ENCODE measurements at places on chromosomes 7 and 10.

GRCh38 chr7:36530456-36530855 lies 140.8 kb downstream of the ANLN start:
- DNase-seq: no peak

DNA sequence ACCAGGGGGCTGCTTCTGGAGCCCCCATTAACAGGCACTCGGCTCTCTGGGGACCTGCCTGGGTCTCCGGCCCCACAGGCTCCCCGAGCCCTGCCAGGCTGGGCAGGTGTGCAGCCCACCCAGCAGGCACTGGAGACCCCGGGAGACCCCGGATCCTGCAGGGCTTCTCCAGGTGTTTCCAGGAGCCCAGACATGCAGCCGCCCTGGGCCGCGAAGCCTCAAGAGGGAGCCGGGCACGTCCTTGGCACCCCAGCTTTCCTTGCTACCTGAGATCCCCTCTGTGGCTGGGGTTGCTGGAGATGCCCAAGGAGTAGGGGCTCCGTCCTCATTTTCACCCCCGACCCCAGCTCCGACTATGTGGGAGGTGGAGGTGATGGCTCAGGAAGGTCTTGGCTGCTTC lies 7.7 kb upstream of the AMZ1 start:
- no peak for DNase-seq

DNA sequence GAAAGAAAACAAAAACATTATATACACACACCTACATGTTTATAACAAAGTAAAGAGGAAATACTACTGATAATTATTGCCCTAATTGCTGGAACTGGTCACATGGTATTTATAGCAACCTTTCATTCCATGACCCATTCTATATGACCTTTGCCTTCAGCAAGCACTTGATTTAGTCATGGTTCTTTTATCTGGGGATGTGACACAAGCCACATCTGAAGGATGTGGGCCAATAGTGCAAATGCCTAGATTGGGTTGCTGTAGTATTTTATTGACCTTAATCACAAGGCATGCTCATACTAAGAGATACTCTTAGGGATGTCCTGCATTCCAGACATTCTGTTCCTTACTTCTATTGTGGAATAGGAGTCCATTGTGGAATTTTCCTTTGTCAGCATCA lies 723.5 kb upstream of the POM121L12 start:
- no peak for DNase-seq

GRCh38 chr7:18363751-18364380 lies 131.7 kb upstream of the HDAC9 start:
- DNase-seq: no peak

DNA sequence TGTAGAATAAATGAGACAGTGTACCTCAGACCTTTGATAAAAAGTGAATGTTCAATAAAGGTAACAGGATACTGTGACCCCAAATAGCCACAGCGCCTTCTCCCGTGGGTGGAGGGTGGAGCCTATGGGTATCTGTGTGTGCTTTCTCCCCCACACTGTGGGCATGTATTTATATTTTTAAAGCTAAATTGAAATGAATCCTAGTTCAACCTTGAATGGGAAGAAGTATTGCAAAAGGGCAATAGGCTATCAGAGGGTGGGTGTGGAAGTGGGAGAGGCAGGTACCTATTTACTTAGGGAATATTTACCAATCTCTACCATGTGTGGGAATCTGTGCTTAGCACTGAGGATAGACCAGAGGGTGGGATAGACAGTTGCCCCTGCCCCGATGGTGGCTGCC lies 68.9 kb downstream of the PFKFB3 start:
- DNase-seq: no peak

DNA sequence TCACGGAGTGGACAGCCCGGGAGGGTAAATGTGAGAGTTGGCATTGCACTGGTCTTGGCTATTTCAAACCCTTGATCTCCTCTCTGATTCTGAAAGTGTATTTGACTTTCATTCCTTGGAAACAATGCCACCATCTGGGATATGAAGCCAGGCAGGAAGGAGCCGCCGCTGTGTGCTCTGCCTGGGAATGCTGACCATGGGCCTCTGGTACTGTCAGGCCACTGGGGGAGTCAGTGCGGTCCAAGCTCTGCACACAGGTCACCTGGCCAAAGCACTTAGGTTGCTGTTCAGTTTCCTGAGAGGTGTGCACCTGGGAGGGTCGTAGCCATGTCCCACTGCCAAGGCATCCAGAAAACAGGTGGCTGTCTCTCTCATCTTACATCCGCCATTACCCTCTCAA lies 68.5 kb upstream of the SHH start:
- DNase-seq: no peak

- DNase-seq: no peak
These were observed 89.2 kb downstream of the HERPUD2 start for GRCh38 chr7:35605760-35606159.

GRCh38 chr7:146728611-146729010 lies 612.0 kb downstream of the CNTNAP2 start:
- no peak for DNase-seq

All from hypothalamus (tissue), 51 donors.